ENCODE measurements at places on chromosomes 1 and 21.
A peak's percentile ranks its signal among the peaks of the same experiment; 100 is the strongest.

- peak; percentile 79 for DNase-seq
Observed at GRCh38 chr1:40338745-40339419, 21.8 kb upstream of the COL9A2 start.

DNA sequence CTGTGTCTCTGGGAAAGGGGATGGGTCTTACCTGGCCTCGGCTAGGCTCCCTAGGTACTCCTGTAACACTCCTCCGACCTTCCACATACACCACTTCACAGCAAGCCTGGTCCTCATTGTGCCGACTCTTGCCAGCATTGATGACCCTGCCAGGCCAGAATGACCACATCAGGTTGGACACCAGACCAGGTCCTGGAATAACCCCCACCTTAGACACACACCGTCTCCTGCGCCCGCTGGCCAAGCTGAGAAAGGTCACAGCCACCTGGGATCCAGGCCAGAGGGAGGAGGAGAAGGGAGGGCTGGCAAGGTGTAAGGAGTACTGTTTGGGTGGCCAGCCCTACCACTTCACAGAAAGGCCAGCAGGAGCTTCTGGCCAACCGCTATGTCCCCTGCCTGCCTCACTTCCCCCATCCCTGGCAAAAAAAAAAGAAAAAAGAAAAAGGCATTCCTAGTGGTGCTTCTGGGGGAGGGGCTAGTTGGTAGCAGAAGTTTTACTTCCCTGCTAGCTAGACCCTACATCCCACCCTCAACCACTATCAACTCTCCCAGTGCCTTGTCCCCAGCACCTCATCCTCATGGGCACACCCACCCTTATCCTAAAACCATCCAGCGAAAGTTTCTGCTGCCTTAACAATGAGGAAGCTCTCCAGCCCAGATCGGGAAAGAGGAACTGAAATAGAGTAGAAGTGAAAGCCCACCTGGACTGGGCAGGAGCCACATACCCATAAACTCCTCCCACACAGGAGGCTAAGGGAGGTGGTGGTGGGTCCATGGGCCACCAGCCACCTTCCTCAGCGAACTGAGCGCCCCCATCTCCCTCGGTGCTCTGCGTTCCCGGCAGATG is 1.4 kb downstream of the PPM1J start:
- DNase-seq: no peak

DNA sequence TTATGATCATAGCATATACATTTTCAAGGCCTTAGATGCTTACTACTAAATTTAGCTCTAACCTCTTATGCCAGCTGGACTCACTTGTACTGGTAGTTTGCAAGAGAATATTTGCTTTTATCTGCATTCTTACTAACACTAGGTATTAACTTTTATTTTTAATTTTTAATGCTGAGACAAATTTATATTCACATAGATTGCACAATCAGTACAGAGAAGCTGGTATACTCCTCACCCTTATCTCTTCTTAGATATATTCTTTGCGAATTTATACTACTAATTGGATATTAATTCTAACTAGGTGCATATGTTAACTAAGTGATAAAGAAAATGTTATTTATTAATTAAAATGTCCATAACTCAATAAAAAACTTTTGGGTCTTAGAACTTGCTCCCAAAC is 561.8 kb upstream of the PRMT6 start:
- no peak for DNase-seq

DNA sequence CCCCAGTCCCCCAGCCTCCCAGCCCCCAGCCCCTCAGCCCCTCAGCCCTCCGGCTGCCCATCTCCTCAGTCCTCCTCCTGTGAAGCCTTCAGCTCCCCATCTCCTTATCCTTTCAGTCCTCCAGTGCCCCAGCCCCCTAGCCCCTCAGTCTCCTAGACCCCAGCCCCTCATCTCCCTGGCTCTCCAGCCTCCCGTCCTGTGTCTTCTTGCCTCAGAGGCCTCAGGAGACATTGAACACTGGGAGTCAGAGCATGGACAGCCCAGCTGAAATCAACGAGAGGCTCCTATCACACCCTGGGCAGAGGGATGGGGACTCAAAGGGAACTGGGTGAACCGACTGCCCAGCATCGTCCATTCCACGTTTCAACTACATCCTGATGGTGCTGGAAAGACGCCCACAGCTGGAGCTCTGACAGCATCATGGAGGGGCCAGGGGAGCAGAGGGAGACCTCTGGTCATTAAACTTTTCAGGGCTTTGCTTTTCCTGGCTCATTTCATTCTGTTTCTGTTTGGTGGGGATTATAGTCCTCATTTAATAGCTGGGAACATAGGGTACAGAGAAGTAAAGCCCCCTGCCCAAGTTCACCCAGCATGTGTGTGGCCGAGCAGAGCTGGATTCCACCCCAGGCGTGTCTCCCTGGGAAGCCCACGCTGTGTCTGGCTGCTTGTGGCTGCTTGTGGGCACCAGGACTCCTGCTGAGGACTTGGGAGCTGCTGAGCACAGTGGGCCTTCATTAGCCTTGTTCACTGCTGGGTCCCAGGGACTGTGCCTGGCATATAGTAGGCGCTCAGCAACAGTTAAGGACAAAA is 396.7 kb downstream of the PTPRU start:
- no peak for DNase-seq

DNA sequence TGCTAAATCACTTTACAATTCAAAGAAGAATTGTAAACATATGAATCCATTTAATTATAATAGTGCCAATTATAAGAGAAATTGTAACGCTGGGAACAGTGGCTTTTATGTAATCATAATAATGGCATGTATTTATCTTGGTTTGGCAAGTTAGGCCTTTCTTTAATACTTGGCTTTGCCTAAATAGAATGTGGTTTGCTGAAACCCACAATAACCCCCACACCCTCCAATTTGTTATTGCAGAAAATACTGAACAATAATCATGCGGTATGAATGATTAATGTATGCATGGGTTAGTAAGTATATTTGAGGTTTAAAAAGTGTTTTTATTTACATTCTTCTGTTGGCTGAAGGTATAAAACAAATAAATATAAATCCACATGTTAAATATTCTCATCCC is 138.2 kb downstream of the NFIA start:
- no peak for DNase-seq

- DNase-seq: no peak
Observed at GRCh38 chr21:36171336-36171735, 14.7 kb downstream of the DOP1B start.

DNA sequence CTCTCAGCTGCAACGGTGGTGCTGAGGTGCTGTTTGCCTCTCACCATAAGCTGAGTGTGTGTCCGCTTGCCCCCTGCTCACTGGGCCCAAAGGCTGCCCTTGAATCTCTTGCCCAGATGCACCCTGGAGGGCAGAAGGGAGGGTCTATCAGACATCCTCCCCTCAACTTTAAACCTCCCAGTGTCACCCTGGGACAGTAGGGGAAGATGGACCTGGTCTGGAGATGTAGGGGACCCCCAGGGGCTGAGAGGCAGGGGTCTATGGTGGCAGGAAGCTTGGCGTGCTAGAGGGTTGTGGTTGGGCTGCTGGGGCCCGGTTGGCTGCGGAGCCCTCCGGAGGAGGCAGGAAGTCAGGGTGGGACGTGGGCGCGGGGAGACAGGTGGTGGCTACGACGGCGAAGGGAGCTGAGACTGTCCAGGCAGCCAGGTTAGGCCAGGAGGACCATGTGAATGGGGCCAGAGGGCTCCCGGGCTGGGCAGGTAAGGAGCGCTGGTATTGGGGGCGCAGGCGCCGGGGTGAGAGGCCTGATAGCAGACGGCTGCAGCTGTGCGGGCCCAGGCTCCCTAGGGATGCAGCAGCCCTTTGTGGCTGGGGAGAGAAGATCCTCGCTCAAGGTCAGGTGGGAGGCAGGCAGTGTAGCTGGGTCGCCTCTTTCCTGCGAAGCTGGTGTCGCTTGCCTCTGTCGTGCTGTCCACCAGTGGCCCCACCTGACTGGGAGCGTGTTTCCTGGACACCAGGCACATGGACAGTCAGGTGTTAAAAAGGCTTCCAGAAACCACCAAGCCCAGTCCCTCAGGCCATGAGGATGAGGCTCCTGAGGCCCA is at the start of gene LCK:
Gene LCK, plus strand, starts transcription at position 373 of the 824 bp plus-strand sequence. CDS start 23,065 bp downstream, outside the sequence.
- peak; percentile 49 for DNase-seq

- DNase-seq: no peak
Observed at GRCh38 chr1:86205741-86206140, 49.2 kb upstream of the COL24A1 start.

DNA sequence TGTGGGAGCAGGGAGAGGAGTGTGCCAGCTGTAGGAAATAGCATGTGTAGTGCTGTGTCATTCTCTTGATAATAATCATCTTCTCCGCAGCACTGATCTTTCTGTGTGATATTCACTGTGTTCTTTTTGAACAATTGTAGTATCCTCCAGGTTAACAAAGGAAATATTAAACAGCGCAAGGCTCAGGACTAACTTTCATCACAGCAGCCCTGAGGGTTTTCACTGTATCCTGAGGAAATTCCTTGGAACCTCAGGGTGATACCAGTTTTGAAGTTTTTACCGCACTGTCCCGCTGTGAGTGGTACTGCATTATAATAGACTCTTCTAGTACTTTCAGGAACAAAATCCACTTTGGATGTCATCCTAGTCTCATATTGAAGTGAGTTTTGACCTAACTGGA is 228.4 kb upstream of the COA6 start:
- DNase-seq: no peak

GRCh38 chr1:156795374-156795733 is 21.3 kb downstream of the SH2D2A start:
- DNase-seq: no peak

DNA sequence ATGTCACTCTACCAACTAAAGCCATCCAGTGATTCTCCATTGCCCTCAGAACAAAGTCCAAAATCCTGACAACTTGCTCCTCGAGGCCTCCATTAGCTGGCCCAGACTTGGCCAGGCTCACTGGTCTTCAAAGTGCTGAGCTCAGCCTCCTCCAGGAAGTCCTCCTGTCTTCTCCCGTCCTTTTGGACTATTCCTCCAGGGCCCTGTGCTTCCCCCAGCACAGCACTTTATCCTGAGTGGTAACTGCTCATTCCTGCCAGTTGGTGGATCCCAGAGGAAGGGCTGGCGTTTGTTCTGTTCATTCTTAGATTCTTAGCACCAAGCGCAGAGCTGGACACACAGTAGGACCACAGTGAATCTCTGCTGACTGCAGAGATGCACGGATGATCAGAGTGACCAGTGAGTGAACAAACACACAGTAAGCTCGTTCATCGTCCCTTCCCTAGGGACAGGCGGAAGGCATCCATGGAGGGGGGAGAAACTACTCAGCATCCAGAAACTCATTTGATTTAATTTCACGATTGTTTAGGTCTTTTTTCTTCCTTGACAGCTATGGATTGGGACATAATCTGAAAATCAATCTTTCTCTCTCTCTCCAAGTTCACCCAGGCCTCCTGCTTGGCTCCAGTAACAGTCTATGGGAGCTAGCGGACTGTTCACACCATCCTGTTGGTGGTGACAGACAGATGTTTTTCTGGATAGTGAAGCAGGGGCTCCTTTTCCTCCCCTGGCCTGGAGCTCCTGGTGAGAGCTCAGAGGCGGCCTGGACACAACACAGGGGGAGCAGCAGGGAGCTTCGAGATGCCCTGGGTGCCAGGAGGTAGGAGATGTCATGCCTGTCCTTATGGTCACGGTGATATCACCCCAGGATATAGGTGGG is 180.2 kb downstream of the PTPRU start:
- no peak for DNase-seq

DNA sequence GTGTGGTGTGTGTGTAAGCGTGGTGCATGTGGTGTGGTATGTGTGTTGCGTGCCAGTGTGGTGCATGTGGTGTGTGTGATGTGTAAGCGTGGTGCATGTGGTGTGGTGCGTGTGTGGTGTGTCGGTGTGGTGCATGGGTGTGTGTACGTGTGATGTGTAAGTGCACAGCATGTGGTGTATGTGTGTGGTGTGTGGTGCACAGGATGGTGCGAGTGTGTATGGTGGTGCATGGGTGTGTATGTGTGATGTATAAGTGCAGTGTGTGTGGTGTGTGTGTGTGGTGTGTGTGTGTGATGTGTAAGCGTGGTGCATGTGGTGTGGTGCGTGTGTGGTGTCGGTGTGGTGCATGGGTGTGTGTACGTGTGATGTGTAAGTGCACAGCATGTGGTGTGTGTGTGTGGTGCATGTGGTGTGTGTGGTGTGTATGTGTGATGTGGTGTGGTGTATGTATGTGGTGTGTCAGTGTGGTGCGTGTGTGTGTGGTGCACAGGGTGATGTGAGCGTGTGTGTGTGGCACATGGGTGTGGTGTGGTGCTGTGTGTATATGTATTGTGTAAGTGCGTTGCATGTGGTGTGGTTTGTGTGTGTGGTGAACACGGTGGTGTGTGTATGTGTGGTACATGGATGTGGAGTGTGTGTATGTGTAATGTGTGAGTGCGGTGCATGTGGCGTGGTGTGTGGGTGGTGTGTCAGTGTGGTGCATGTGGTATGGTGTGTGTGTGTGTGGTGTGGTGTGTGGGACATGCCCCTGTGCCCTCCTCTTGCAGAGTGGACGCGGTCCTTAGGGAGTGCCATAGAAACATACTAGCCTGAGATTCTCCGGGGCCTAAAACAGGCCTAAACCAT is 1.1 kb upstream of the C2CD2 start:
- DNase-seq: no peak

DNA sequence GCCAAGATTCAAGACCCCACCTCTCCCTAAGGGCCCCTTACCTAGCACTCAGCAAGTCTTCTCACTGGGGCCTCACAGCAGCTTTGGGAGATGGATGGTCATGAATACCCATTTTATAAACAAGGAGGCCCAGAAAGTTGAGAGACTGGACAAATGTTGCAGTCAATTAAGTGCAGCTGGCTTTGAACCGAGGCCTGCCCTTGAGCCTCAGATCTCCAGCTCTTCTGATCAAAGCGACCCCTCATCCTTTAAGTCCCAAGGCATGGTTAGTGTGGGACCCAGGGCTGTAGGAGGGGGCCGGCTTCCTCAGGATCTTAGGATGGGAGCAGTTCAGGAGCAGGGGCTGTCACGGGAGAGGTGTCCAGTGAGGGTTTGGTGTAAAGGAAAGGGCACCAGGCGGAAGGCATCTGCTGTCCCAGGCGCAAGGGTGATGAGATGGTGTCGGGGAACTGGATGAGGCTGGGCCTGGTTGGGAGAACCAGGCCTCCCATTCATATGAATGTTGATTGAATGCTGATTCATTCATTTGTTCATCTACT is 5.1 kb upstream of the MTFR1L start:
- DNase-seq: no peak

- peak; percentile 50 for DNase-seq
Observed at GRCh38 chr1:235011064-235011598, 117.5 kb downstream of the TOMM20 start.

DNA sequence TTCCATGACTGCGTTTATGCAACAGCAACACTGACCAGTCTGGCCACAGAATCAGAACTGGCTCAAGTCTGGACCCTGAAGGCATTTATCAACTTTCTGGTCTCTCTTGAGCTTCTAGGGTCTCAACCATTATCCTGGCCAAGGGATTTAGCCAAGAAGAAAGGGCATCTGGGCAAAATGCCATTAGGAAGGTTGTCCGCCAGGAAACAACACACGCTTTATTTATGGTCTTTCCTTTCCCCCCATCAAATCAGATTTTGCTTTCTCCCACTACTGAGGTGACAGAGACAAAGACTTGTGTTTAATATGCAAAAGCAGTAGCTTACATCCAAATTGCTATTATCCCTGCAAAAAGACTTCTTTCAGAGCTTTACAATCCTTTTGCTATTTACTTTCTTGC is 81.6 kb upstream of the PPP2R5A start:
- no peak for DNase-seq

DNA sequence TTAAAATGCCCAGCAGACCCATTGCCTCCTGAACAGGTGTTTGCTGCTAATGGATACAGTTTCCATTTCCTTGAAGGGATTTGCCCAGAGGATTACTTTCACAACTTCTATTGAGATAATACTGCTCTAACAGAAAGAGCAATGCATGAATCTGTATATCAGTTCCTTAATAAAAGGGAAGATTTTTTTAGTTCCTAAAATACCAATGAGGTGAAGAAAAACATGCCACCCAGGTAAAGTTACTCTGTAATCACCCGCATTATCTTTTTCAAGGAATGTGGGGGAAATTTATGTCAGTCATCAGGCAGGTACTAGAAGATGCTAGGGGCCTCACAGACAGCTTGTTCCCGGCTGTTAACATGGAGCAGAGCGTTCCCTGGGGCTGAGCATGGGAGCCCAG is 41.1 kb downstream of the KCNJ15 start:
- DNase-seq: no peak
